Thymus (tissue), 14 donors: ENCODE measurements at places on chromosomes 1 and 21. TPM values are rescaled to one million over a fixed set of nuclear protein-coding genes. Genes with fewer than 3 reads are reported as not detected.

Gene OR10J4
- total RNA-seq, result not detected

Gene GRIK1
- 0.05 TPM for total RNA-seq

Gene ELAVL4
- 2.1 TPM for total RNA-seq

Gene VWA5B1
- total RNA-seq, result 0.05 TPM

Gene CEPT1
- total RNA-seq, result 56.9 TPM

Gene HENMT1
- 28.3 TPM for total RNA-seq

Gene DCST1
- not detected for total RNA-seq

Gene OPTC
- 0.09 TPM for total RNA-seq

Gene CRYAA
- not detected for total RNA-seq

Gene DMBX1
- total RNA-seq, result 0.05 TPM

Gene SIK1
- total RNA-seq, result 1.1 TPM

Gene FNDC7
- 0.05 TPM for total RNA-seq
